ENCODE measurements at places on chromosomes 11 and 22.
A peak's percentile ranks its signal among the peaks of the same experiment; 100 is the strongest.

DNA sequence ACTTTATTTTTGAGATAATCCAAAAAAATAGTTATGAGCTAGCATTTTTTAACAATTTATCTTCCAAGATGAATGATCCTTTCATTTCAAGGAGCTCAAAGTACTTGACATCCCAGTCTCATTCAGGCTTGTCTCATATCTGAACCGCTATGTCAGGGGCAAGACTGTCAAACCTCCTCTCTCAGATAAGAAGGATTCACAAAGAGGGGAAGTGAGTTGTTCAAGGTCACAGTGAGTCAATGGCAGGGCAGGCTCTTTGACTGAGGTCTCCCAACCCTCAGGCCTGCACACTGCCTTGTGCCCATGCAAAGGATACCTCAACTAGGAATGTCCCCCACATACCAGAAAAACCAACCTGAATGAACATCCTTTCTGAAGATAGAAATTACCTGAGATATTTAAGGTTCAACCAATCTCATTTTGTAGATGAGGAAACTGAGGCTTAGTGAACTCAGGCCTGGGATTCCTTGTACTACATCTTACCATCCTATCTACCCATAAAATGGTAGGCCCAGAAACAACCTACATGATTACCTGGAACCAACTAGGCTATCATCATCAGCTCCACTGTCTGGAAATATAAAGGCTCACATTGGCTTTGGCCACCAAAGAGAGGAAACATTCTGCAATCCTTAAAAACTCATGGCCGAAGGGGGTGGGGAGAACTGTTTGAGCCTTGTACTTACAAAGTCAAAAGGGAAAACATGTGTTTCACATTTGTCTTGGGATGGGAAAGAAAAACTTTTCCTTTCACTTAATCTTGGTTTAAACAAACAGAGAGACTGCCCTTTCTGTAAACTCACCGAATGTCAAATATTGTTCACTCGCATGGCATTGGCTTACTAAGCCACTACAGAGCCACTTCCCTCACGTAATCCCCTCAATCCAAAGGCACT is 51.1 kb downstream of the LIF start:
- no peak for DNase-seq

DNA sequence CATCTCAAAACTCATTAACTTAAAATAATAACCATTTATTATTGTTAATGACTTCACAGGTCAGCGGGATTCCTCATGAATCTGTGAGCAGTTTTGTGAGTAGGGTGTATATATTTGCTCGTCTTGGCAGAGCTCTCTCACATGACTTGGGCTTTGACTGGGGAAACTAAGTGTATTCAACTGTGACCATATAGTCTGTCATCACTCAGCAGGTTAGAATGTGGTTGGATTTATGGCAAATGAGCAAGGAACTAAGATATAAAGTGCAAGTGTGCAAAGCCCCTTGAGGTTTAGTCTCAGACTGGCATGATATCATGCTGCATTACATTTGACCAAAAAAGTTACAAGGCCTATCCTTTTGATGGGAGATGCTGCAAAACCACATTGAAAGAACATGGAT is 254.8 kb downstream of the CNTN5 start:
- no peak for DNase-seq

DNA sequence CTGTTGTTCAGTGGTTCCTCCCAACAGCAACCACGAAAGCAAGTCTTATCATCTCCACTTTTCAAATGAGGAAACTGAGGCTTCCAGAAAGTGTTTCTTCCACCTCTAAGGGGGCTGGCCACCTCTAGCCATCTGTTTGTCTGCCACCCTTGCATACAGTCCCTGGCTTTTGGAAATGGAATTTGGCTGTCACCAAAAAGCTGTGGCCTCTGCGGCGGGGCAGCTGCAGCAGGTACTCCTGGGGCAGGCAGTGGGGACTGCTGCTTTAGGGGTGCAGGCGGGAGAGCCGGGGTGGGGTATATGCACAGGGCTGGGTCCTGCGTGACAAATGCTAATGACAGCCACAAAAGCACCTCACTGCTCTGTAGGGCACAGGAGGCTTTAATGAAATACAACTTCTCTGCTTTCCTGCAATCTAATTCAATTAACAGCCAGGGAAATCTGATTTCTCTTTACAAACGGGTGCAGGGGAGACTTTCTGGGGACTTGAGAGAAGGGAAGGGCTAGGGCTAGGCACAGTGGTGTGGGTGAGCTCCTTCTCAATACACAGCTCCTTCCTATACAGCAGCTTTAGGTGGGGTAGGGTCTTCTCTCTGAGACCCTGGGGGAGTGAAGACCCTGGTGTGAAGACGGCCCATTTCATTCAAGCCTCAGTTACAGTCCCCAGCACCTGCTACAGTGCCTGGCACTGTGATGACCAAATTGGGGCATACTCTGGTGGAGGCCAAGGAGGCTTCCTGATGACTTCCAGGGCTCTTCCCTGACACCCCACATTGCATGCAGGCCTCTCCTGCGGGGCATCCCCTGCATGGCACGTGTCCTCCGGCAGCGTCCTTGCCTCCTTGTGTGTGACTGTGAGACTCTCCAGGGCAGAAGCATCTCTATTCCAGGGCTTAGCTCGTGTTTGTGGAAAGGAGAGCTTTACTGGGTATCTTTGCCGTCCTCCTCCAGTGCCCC is 161.6 kb downstream of the CEP164 start:
- DNase-seq, result no peak

GRCh38 chr11:7531011-7531410 is 17.2 kb downstream of the PPFIBP2 start:
- DNase-seq, result no peak

DNA sequence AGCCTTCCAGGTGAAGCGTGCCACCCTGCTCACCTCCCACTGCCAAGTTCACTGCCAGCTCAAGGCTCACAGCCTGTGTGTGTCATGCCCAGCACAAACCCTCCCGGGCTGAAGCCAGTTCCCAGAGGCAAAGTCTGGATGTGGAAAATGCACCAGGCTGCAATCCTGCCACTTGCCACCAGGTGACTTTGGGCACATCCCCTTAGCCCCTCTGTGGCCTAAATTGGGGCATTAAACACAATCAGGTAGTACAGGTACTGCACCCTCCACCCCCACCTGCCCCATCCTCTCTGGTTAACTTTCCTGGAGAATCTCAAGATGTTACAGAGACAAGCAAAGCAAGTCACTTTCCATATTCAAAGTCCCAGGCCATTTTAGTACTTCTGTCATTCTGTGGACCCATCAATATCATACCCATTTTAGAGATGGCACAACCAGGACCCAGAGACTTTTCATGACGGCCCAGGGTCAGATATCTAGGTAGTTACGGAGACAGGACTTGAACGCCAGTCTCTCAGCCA is 1.8 kb upstream of the RASD2 start:
- peak; percentile 54 for DNase-seq

DNA sequence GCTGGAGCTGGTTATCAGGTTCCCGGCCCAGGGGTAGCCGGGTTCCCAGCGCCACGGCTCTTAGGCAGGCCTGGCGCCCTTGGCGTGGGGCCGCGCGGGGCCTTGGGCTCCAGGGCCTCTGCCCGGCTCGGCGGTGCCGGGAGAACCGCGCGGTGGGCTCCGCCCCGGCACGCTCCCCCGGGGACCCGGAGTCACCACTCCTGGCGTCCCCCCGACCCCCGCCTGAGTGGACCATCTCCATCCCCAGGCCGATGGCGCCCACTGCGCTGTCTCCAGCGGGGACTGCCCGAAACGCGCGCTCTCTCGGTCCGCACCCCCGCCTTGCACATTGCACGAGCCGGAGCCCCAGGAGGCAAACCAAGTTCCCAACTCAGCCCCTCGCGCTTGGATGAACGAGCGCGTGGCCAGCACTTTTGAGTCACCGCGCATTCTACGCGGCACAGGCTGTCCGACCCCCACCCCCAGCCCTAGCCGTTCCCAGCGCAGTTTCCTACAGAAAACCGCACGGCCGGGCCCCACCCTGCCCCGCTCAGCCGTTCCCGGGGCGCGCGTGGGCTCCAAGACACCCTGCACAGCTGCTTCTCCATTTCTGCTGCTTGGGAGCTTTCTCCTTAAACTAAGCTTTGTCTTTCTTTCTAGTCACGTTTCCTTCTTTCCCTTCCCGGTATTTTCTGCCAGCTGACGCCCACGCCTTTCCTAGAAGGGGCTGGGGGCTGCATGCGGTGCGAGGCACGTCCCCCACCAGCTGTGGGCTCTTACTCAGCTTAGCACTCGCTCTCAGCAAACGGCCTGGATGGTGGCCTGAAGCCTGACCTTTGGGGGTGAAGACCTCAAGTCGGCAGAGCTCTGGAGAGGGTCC is 650 bp upstream of the CHID1 start:
- DNase-seq, result peak; percentile 25

GRCh38 chr22:44493206-44493605 is 4.8 kb downstream of the RTL6 start:
- no peak for DNase-seq

GRCh38 chr22:18968011-18968749 is 32.1 kb upstream of the PRODH start:
- no peak for DNase-seq

DNA sequence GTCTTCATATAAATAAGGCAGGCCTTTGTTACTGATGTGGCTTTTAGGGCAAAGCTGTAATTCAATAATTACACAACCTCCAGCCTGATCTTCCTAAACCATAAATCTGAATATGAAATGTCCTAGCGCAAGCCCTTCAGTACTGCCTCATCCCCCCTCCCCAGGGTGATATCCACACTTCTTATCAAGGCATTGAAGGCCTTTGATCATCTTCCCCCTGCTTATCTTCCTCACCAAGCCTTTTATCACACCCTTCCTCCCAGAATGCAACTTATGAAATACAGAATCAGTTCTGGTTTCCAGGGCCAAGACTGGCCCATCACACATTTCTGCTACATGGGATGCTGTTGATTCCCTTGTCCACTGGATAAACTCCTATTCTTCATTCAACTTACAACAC is 12.1 kb downstream of the SPON1 start:
- no peak for DNase-seq

DNA sequence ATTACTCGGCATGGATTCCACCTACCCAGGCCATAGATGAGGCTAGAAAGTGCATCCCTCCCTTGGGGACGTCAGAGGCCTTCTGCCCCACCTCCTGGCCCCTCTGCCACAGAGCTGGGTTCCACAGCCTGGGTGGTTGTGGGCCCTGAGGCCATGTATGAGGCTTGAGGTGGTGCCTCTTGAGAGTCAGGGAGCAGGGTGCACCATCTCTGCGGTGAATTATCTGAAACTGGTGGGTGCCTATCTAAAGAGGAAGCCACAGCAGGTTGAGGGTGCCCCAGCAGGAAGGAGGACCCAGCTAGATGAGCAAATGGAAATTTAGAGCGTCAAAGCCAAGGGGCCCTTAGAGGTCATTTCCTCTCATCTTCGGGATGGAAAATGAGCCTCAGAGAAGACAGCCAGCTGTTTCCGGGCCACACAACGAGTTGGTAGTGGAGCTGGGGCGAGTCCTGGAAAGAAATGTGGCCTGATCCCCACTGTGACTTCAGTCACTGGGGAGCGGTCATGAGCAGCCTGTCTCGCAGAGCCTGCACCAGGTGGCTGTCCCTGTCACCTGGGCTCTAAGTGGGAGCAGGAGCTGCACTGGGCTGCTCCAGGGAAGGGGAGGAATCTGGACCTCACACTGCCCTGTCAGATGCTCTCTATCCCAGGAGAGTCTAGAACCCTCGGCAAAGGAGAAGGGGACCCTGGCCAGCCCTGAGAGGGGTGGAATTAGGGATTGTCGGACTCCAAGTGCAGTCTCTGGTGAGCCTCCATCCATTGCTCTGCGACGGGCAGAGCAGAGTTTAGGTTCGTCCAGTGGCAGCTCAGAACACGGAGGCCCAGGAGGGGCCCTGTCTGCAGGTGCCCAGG is 7.3 kb downstream of the ADORA2A start:
- DNase-seq, result no peak

GRCh38 chr11:2180789-2181370 is 9.3 kb upstream of the TH start:
- no peak for DNase-seq

GRCh38 chr11:1113405-1114201 is 38.9 kb downstream of the MUC2 start:
- DNase-seq, result no peak

- peak; percentile 91 for DNase-seq
These were observed at the start of gene GLB1L2 for GRCh38 chr11:134331354-134332188. TSS of gene GLB1L2 (plus strand) at chr11:134331988. CDS start at chr11:134332062, 74 bp downstream.

DNA sequence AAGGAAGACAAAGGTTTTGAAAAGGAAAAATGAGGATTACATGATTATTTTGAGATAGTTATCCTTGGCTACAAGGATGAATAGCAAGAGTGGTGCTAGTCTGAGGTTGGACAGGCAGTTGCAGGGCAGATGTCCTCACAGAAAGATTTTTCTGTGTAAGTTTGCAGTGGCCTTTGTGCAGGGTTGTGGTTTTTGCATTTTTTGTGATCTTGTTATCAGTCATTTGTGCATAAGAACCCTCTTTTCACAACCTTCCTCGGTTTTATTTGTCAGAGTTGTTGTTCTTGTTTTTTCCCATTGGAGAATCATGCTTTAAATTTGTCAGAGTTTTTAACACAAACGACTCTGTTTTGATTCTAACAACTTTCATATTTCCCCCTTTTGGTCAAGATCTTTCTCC is 1.4 kb downstream of the CCDC134 start:
- no peak for DNase-seq

DNA sequence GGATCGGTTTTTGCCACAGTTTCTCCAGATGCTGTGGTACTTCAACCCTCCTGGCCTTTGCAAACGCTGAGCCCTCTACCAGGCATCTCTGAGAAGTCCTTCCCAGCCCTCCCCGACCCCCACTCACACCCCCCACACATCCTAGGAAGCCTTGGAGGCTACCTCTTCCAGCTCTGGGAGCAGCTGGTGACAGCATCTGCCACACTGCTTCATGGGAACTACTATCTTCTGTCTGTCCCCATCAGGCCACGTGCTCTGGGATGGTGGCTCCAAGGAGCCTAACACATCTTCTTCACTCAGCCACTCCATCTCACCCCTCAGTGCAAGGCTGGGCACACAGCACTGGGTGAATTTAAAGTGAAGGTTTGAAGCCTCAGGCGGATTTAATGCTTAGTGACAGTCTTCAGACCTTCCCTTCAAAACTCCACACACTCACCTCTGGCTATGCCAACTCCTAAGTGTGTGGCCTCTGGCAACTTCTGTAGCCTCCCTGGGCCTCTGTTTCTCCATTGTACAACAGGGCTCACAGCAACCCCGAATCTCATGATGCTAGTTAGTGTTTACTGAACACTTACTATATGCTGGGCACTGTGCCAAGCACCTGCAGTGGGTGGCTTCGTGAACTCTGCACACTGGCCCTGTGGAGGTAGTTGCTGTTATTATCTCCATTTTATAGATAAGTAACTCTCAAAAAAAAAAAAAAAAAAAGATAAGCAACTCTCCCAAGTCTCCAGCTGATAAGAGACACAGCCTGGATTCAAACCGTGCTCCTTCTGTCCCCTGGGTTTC is 7.3 kb upstream of the TP53I11 start:
- DNase-seq, result no peak

GRCh38 chr11:104713401-104713800 is 184.9 kb downstream of the CASP12 start:
- DNase-seq, result no peak

GRCh38 chr11:14852571-14853177 is 39.4 kb downstream of the CYP2R1 start:
- DNase-seq, result no peak

Measured in BE2C (cell line).